ENCODE measurements at places on chromosomes 3 and 15. TPM values are rescaled to one million over a fixed set of nuclear protein-coding genes. Genes with fewer than 3 reads are reported as not detected.
A peak's percentile ranks its signal among the peaks of the same experiment; 100 is the strongest.

GRCh38 chr15:95843241-95843910 is 487.1 kb upstream of the NR2F2 start:
- DNase-seq, result peak; percentile 15

- DNase-seq, result no peak
Observed at GRCh38 chr3:26198609-26199008, 408.7 kb downstream of the OXSM start.

DCUN1D1 gene
- total RNA-seq, result 28.5 TPM

DNA sequence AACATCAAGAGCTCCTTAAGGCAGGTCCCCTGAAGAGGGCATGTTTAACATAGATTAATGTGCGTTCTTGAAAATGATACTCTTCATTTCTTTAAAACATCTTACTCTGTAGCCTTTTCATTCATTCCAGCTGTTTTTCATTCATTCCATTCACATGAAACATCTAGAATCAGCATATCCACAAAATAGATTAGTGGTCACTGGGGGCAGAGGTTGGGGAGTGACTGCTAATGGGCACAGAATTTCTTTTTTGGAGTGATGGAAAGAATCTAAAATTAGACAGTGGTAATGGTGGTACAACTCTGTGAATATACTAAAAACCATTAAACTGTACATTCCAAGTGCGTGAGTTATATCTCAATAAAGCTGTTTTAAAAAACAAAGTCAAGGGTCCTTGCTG is 15.4 kb upstream of the CXCR6 start:
- DNase-seq, result peak; percentile 47

Measured in GM23248 (cell line).